ENCODE measurements at places on chromosomes 7 and 10.

DNA sequence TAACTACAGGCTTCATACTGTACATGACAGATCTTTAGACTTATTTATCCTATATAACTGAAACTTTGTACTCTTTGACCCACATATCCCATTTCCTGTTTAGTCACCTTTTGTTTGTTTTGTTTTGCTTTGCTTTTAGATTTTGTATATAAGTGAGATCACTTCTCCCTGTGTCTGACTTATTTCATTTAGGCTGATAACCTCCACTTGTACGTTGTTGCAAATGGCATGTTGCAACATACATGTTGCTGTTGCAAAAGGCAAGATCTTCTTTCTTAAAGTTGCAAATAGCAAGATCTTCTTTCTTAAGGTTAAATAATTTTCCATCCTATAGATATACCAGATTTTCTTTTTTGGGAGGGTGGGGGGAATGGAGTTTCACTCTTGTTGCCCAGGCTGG is 341.5 kb downstream of the OTUD1 start:
- no peak for DNase-seq

DNA sequence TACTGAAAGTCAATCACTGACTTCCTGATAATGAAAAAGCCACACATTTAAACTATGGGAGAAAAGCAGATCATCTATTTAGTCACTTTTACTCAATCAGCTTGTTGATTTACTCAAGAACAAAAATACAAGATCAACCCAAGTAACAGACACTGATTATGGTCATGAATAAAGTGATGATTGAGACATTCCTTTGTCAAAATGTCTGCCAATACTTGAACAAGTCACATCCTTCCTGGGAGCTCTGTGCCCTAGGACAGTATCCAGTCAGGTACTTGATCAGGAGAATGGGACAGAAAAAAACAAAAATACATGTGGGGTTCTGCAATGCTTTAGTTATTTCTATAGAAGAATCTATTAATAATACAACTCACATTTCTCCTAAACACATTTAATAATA is 150.0 kb upstream of the NEBL start:
- DNase-seq: no peak

DNA sequence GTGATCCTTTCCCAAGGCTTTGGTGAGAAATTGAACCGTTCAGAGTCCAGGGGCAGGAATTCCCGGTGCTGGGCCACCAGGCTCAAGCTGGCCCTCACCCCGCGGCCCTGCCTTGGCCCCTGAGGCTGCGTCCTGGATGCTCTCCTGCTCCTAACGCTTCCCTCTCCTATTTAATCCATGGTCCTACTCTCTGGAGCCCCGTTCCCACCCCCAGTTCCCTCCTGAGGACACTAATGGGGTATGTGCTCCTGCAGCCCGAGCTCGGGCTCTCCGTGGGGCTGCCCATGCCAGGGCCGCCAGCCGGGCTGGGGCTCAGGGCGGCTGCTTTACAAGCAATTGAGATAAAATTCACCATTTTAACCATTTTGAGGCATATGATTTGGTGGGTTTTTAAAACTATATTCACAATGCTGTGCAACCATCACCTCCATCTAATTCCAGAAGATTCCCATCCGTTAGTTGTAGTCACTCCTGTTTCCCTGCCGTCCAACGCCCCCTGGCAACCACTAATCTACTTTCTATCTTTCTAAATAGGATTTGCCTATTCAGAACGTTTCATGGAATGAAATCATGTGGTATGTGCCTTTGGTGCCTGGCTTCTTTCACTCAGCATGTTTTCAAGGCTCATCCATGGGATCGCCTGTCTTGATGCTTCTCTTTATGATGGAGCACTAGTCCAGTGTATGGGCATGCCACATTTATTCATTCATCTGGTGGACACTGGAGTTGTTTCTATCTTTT is 33.0 kb downstream of the ADAMTS14 start:
- DNase-seq: no peak

DNA sequence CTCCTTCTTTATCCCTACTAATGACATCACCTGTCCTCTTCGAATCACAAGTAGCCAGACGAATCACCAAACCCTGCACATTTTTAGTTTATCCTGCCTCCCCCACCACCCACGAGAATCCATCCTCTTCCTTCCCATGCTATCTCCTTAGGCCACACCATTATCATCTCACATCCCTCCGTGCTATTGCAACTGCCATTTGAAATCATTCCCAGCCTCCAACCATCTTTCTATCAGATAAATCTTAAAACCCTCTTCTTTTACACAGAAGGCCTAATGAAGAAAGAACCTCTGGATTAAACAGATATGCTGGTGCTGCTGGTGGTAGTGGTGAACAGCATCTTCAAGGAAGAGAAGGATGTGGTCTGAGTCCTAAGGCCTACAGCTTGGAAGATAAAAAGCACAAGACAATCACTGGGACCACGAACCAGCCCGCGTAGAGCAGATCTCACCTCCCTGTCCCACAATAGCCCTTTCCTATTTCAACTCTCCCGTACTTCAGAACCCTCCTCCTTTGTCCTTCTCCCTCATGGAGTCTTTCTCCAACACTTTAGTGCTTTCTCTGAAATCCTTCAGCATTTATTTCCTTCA is 403.1 kb downstream of the SFMBT2 start:
- no peak for DNase-seq

DNA sequence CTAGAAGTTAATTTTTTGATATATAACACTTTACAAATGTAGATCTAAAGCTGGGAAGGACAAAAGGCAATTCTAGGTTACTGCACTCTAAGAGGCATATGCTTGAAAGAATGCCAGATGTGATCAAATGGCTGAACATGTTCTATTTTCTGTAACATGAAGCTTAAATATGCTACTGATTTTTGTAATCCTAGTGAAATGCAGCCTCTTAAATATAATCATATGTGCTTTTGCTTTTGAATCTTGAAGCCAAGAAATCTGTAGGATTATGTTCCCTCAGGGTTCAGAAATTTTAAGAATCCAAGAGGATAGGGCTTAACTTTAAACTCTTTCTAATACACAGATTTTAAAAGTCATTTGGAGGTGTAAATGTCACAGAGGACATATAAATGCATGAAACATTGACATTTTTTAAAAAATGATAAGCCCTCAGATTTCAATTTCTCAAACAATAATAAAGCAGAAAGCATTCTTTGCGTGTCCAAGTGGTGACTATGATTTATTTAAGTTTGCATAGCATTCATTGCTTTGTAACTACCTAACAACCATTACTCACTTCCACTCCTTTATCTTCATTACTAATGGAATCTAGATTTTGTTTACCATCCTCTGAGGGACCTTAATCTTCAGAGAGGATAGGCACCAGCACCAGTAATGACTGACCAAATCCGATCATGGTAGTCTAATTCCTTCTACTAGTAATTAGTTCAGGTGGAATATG is 170.4 kb downstream of the MAGI2 start:
- DNase-seq: peak; percentile 96

DNA sequence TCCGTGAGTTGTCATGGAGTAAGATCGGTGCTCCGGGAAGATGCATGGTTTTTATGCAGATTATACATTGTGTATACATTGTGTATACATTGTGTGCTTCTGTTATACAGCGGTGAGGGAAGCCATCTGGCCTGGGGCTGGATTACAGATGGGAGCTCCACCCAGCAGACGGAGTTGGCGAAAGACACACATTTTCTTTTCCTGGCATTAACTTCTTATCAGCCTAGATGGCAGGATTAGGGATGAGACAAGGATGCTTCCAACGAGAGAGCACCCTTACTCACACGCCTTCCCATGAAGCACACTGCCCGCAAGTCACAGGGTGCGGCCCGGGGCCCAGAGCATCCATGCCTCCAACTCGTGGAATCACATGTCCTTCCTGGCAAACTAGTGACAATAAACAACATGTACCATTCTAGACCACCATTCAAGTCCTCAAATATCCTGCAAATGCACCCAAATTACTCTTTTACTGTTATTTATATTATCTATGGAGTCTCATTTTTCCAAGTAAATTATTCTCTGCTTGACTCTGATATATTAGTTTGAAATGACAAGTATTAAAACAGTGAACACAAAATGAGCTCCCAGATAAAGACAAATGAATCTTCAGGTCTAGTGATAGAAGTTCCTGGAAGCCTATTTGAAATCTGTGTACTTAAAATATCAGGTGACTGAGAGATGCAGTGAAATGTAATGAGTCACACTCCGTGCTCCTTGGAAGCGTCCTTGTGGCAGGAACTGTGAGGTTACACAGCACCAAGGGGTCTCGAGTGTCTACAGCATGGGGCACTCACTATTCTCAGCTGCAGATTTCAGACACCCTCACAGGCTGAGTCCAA is 29.8 kb upstream of the PPP2R2D start:
- no peak for DNase-seq

- DNase-seq: no peak
These were observed 113.2 kb downstream of the KMT2E start for GRCh38 chr7:105127179-105127578.

DNA sequence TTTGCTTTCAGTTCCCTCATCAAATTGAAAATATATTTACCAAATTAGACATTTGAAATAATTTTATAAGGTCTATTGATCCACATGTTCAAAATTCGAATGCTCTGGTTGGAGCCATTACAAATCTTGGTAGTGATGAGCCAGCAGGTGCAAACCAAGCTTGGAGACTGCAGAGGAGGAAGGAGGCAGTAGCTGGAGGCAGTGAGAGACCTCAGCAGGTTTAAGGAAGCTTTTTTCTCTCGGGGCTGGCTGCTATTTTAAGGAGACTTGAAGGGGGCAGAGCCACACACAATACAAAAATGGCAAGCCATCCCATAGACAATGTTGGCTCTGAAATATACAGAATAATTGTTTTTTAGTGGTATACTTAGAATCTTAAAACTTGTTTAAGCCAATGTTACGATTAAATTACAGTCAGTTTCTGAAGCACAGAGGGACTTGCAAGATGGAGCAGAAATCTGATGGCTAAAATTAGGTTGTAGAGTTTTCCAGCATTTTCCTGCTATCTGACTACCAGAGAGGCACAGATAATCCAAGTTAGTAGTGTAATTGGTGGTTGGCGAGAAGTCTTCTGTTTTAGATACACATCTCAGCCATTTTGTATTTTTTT is 185.8 kb downstream of the SNX10 start:
- DNase-seq: no peak

- no peak for DNase-seq
These were observed 260.9 kb downstream of the ADARB2 start for GRCh38 chr10:1476455-1476803.

DNA sequence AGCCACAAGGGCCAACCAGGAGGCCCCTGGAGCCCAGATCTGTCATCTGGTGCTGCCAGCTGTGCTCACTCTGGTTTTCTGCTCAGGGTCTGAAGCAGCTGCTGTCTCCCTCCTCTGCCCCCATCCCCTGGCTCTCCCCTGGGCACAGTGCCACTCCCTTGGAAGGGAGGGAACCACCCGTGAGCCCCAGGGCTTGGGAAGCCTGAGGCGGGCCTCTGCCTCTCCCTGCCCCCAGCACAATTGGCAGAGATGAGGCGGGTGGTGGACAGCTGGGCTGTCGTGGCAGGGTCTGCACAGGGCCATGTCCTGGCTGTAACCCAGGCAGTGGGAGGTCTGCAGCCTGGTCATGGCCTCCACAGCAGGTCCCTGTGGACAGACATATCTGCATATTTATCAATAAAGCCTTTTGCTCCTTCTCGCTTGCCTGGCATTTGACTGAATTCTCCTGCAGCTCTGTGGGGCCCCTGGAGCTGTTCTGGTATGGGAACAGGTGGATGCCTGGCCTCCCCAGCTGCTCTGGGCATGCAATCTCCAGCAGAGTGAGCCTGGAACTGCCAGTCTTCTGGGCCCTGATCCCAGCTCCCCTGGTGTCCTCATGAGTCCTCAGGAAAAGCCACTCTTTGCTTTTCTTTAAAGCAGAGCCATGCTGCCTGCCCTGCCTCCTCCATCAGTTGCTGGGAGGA is 1.6 kb upstream of the ANKRD2 start:
- DNase-seq: no peak

DNA sequence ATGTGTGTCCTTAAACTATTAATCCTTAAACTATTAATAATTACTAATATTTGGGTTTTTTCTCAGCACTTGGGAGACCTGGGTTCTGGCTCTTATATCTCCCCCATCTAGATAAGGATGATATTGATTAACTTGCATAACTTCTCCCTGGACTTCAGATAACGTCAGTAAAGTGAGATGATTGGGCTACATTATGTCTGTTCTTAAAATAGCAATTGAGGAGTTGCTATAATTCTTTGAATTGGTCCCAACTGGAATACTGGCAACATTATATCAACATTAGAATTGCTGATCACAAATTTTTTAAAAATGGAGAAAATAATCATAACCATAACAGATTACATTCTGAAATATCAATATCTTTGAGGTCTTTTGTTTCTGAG is 1.9 kb downstream of the APBB1IP start:
- DNase-seq: no peak

Data from fibroblast of gingiva (primary cell).